ENCODE measurements at places on chromosomes 4 and X. TPM values are rescaled to one million over a fixed set of nuclear protein-coding genes. Genes with fewer than 3 reads are reported as not detected.
A peak's percentile ranks its signal among the peaks of the same experiment; 100 is the strongest.

The XAGE1B gene
- total RNA-seq = not detected

- no peak for DNase-seq
Observed at GRCh38 chr4:162017863-162018262, 145.9 kb downstream of the FSTL5 start.

The RBM46 gene
- not detected for total RNA-seq

DNA sequence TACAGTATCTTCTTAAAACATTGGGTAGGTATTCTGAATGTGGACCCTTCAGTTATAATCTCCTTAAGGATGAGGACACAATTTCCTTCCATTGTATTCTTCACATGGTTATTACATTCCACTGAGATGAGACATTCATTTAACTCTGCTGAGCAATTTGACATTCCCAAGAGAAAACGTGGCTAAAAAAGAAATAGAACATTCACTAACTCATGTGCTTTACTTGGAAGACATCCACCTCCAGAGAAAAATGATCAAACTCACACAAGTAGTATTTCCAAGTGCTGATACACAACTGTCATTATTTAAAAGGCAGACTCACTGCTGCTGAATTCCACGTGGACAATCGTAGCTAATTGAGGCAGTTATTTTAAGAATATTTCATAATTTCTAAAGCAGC is 227.9 kb upstream of the ANKRD50 start:
- peak; percentile 99 for DNase-seq

DNA sequence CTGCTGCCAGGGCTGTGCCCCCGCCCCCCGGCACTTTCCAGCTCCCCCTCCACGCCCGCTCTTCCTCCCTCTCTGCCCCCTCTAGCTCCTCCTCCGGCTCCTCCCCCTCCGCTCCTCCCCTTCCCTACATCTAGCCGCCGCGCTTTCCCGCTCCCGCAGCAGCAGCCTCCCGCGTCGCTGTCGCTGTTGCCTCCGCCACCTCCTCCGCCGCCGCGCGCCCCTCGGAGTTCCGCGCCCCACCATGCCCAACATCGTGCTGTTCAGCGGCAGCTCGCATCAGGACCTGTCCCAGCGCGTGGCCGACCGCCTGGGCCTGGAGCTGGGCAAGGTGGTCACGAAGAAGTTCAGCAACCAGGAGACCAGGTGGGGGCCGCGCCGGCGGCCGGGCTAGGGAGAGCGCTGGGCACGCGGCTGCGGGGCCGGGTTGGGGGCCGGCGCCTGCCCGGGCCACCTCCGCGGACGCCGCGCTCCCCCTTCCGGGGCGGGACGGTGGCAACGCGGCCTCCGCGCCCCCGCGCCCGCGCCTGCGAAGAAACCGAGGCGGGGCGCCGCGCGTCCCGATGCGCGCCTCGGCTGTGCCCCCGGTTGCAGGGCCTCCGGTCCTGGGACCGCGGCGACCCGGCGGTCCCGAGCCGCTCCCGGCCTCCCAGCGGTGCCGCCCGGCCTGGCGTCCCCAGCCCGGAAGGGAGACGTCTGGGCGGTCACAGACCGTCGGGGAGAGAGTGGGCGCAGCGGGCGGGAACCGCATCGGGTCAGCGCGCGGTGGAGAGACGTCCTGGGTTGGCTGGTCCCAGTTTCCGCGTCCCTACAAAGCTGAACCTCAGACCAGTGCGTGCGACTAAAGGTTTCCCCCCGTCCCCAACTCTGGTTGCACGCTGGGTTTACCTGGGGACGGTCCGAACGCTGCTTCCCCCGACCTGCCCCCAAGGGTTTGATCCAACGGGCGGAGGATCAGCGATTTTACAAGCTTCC is at the start of gene PRPS2:
TSS of gene PRPS2 (plus strand) at position 156 of the 972 bp plus-strand sequence. CDS start at position 242, 86 bp downstream.
- DNase-seq = peak; percentile 18

GRCh38 chr4:86307432-86307831 is 52.4 kb downstream of the MAPK10 start:
- peak; percentile 14 for DNase-seq

- no peak for DNase-seq
Observed at GRCh38 chr4:84479663-84480062, 19.4 kb downstream of the NKX6-1 start.

The BMPR1B gene
- 12.1 TPM for total RNA-seq

- DNase-seq = peak; percentile 10
Observed at GRCh38 chrX:41377624-41378023, 43.7 kb downstream of the DDX3X start.

All from astrocyte (in vitro differentiated cells and primary cell).